Activated T-helper 1 cell treated with anti-CD3 and anti-CD28 coated beads, Interleukin-12 subunit alpha, Interleukin-12 subunit beta, Interleukin-2, Interleukin-4 antibody, amounts not matched to agents 30 ng/mL and 10 ng/mL and 1 ng/mL, durations not matched to agents 14 hours and 24 hours and 36 hours (primary cell): ENCODE measurements at places on chromosomes 1 and 21.
A peak's percentile ranks its signal among the peaks of the same experiment; 100 is the strongest.

GRCh38 chr1:86619313-86619712 is 72.4 kb downstream of the CLCA4 start:
- no peak for DNase-seq

DNA sequence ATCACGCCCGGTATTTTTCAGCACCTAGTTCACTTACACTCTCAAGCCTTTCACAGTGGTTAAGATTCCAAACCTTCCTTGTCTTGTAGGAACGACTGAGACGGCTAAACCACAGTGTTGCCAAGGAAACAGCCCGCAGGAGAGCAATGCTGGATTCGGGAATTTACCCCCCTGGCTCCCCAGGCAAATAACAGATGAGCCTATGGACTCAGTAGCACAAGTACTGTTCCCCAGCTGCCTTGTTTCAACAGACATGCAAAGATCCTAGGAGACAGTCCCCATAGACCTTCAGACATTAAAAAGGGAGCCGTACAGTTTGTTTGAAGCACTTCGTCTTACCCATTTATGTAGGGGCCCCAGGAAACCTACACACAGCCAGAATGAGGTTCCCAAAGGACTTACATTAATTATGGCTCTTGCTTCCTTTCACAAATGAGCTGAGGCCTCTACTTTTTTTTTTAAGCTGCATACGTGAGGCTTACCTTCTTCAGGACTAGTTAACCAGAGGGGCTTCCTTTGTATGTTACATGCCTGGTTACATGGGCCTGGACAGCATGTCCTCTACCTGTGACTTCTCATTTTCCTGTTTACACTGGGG is 2.7 kb downstream of the SNAPIN start:
- DNase-seq, result no peak

GRCh38 chr1:64476251-64476952 is 6.5 kb downstream of the CACHD1 start:
- no peak for DNase-seq

DNA sequence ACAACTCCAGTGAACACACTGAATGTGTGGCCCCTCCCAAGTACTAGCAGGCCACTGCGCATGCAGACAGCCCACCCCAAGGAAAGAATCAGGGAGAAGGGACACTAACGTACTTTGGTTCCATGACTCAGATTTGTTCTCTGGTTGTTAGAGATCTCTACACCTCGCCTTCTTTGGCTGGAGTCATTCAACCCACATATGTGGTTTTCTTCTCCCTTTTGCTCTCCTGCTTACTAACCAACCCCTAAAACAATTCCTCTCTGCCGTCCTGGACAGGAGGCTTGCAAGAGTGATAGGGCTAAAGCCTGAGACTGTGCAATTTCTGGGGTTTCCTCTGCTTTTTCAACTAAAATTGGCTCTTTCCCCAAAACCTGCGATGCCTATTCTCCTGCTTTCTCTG is 5.7 kb upstream of the CD48 start:
- no peak for DNase-seq

- no peak for DNase-seq
Measured at GRCh38 chr1:19750101-19750881, 49.4 kb downstream of the TMCO4 start.

- peak; percentile 71 for DNase-seq
Measured at GRCh38 chr1:27136998-27137542, 17.9 kb downstream of the SLC9A1 start.
